ENCODE measurements at places on chromosomes 16 and 17.
A peak's percentile ranks its signal among the peaks of the same experiment; 100 is the strongest.

DNA sequence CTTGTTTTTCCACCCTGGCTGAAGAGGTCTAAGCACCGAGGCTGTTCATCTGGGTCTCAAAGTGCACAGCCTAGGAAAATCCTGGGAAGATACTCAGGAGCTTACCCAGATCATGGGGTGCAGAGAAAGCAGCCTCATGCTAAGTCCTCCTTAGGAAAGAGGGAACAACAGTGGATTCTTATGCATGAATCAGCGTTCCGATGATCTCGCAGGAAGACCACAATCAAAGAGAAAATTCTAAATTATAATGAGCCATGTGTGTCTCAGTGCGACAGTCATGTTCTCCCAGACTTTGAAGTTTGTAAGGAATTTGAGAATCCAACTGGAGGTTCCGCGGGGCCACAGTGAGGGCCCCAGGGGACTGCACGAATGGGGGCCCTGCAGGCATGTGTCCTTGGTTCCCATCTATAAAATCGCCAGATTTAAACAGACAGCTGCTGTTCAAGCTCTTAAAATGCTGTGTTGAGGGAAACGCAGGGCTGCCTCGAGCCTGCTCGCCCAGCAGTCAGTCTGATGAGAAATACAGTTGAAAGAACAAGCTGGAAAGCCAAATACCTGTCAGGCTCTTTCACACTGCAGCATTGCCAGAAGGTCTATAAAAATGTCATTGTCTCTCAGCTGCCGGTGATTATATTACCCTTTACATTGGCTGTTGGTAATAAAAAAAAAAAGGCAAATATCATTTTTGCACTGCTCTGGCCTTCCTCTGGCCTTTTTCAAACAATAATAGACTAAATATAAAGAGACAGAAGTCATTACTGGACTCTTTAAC is 152.1 kb downstream of the PMP22 start:
- DNase-seq = no peak

DNA sequence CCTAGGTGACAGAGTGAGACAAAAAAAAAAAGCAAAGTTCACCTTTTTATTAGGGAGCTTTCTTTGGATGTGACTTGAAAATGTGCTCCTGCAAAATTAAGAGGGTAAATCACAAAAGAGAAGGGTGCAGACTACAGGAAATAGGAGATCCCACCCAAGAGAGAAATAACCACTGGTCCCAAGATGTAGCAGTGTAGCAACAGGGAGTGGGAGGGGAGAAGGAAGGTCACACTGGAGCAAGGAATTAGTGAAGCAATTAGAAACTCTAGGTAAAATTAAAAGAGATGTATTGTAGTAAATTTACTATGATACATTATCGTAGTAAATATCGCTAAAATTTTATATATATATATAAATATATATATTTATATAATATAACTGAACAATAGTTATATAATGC is 12.3 kb upstream of the SPN start:
- no peak for DNase-seq

GRCh38 chr17:518047-518735 is 165.6 kb upstream of the RPH3AL start:
- DNase-seq = no peak

DNA sequence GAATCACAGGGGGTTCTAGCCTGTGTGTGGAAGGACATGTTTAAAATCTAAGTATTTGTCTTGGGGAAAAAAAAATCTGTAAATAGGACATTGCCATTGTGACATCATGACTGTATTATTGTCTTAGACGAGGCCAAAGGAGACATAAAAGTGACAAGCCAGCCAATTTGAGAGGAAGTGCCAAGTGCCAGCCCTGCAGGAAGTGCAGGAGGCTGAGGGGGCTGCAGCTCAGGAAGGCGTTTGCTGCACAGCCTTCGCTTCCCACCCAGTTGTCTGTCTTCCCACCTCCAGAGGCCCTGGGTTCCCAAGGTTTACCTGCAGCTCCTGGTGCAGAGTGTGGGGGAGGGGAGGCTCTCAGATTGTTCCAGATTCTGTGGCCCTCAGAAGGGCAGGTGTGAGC is 1.3 kb downstream of the ADCY7 start:
- DNase-seq = no peak

- peak; percentile 74 for DNase-seq
Observed at GRCh38 chr16:67542464-67542863, 13.8 kb downstream of the RIPOR1 start.

- DNase-seq = peak; percentile 15
Observed at GRCh38 chr17:39026980-39027451, 59.8 kb upstream of the FBXO47 start.

- peak; percentile 19 for DNase-seq
Observed at GRCh38 chr16:29974291-29975133, 844 bp downstream of the TAOK2 start.

DNA sequence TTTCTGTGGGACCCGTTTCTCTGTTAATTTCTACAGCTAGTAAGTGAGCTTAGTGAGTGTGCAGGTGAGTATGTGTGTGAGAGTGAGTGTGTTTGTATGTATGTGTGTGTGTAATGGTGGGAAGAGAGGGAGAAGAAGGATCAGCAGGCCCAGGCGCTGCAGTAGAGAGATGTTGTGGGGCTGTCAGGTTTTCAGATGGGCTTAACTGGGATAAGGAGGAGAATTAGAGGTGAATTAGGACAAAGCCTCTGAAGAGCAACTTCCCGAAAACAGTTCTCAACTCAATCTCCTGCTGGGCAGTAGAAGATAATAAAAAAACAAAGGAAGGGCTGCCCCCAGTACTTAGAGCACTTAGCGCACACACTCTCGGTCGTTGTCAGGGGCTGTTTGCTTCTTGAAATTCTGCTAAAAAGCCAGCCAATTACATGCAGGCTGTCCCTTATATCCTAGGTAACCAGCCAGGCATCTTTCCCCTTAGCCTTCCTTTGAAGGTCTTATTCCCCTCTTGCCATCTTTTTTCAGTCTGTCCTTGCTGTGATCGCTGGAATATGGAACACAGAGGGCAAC is 63.4 kb downstream of the CLEC16A start:
- DNase-seq = no peak

DNA sequence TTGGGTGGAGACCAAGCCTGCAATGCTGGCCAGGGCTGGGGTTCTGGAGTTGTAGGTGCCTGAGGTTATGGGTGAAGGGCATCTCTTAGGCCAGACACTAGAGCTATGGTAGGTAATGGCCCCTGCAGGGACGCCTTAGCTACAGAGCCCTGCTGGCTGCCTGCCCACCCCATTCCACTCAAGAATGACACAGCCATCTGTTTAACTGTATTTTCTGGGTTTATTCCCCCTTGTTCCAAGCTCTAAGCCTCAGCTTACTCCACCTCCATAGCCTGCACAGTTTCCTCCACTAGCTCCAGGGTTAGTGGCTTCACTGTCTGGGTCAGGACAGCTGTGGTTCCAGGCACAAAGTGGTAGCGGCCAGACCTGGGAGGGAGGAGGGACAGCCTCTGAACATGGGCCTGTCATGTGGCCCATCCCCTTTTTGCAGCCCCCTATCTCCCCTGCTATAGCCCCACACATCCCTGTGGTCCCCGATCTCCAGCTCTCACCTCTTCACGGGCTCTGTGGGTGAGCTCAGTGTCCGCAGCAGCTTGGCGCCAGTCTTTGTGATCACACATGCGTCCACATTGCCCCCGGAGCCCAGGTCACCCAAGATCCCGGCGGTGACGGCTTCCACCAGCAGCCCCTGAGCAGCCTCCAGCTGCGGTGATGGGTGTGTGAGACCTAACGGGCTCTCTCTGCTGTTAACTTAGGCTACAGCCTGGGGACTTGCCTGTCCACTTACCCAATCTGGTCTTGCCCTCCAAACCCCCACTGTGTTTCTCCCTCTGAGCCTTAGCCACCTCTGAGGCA is 2.1 kb downstream of the PSMB10 start:
- no peak for DNase-seq

DNA sequence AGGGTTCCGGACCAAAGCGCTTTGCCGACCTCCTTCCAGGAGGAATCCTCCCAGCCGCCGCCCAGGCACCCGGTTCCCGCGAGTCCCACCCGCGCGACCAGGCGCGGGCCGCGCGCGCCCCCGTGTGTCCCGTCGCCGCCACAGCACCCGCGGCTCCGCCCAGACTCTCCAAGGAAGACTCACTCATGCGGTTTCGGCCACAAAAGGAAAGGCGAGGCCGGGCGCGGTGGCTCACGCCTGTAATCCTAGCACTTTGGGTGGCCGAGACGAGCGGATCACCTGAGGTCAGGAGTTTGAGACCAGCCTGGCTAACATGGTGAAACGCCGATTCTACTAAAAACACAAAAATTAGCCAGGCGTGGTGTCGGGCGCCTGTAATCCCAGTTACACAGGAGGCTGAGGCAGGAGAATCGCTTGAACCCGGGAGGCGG is 3.5 kb upstream of the PKMYT1 start:
- peak; percentile 87 for DNase-seq

GRCh38 chr16:19085679-19086200 is 18.3 kb downstream of the COQ7 start:
- no peak for DNase-seq

DNA sequence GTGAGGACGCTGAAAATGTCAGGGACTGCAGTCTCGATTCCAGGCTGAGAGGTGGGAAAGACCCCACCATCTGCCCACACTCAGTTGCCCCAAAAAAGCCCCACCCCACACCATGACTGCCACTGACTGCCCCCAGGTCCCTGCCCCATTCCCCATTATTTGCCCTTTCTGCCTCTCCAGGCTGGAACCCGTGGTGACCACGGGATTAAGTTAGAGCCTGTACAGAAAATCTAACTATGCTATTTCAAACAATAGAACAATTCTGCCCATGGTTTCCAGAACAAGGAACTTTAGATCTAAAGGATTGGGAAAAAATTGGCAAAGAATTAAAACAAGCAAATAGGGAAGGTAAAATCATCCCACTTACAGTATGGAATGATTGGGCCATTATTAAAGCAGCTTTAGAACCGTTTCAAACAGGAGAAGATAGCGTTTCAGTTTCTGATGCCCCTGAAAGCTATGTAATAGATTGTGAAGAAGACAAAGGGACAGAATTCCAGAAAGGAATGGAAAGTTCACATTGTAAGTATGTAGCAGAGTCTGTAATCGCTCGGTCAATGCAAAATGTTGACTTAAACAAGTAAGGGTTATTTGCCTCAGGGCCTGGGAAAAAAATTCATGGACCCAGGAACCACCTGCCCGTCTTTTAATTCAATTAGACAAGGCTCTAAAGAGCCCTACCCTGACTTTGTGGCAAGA is 14.4 kb downstream of the FLYWCH1 start:
- DNase-seq = no peak
